ENCODE measurements at places on chromosomes 6 and 20.

DNA sequence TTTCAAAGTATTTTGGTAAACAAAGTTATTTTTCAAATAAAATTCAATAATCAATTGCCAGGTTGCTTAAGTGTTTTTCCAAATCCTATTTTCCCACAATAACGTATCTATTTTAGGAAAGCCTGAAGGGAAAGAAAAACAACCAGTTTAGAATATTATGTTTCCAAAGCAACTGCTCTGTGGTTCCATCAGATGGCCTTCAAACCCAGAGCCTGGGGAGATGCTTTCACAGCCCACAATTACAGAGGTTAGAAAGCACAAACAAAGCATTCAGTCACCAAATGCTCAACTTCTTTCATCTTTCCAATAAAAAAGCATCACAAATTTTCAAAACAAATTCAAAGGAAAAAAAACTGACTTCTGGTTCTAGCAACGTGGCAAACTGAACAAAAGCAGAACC lies 66.0 kb downstream of the ELOVL5 start:
- DNase-seq: no peak

- no peak for DNase-seq
Observed at GRCh38 chr6:108294297-108294726, 542 bp upstream of the AFG1L start.

- DNase-seq: no peak
Observed at GRCh38 chr20:38926934-38927616, 858 bp downstream of the FAM83D start.

DNA sequence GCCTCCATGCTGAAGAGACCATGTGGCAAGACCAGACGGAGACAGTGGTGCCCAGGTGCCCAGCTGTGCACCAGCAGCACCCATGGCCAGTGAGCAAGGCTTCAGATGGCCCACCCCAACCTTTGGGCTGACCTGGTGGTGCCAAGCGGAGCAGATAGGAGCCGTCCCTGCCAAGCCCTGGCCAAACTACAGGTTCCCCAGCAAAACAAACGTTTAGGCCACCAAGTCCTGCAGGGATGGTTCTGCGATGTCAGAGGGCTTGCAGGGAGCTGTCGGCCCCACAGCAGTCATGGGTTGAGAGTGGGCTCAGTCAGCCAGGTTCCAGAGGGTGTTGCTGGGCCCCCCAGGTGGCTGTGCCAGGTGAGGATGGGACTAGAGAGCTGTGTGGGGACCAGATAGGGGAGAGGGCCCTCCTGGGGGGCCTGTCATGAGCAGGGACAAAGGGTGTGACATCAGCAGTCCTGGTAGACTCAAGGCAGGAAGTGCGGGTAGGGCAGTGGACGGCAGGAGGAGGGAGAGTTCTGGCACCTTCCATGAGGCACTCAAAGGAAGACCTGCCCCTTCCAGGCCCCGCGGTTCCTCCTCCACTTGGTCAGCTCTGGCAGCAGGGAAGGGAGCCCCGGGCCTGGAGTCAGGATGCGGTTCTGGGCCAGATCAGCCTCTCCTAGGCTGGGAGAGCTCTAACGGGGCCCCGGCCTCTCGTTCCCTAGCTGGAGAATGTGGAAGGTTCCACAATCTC lies 342.4 kb downstream of the ZFAND3 start:
- no peak for DNase-seq

DNA sequence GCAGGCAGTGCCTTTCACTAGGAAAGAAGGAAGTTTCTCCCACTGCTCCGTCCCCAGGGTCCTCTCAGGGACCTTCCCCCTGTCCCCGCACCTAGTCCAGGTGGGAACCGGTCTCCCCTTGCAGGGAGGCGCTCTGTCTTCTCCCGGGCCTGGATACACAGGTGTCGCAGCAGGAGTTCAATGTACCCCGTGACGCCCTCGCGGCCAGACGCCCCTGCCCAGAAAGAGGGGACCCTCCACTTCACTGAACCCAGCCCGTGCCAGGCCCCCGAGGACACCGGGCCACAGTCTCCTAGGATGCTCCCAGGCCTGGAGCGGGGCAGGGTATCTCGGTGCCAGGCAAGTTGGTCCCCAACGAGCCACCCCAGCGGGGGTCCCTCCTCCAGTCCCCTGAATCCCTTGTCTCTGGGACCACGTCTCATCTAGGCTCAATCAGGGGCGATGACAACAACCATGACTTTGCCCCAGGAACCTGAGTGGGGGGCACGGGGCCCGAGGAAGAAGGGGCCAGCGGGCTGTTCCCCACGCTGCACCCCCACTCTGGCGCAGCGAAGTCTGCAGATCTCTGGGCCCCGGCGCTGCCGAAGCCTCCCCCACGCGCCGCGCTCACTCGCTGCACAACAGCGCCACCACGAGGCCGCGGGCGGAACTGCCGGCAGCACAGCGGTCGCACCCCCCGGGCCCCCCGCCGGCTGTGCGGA lies 103.0 kb downstream of the EDN3 start:
- peak; percentile 79 for DNase-seq

DNA sequence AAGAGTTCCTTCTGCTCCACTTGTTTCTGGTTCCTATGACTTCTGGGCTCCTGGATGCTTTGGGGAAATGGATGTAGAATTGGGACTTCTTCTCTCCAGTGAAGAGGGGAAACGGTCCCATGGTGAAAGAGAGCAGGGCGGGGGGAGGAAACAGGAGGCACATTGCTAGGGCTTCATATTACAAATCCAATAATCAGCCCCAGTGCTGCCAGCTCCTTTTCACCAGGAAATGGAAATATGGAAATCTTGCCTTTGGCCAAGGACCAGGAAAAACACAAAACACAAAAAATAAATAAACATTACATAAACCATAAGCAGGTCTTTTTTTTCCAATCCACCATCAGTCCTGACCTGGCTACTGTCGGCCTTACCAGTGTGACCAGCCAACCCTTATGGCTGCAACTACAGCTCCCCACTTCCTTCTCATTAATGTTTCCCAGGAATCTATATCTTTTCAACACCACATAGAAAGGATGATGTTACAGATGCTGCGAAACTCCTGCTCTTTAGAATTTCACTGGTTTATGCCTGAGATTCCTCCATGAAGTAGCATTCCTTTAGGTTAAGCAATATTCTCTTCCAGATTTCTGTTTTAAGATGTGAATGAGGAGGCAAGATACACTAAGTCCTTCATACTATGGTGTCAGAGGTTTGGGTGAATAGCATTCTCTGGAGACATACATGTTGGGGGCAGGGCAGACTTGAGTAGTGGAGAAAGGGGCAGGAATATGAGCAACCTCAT lies 2.0 kb downstream of the PI3 start:
- DNase-seq: no peak

- DNase-seq: peak; percentile 8
Observed at GRCh38 chr6:71043902-71044301, 87.0 kb upstream of the B3GAT2 start.

GRCh38 chr6:90914312-90914711 lies 327.4 kb upstream of the MAP3K7 start:
- DNase-seq: no peak
